Forelimb muscle (tissue), 1 donor: ENCODE measurements at places on chromosomes 3 and 15. TPM values are rescaled to one million over a fixed set of nuclear protein-coding genes. Genes with fewer than 3 reads are reported as not detected.

- no peak for DNase-seq
Measured at GRCh38 chr3:28349469-28350000, 911 bp upstream of the AZI2 start.

- DNase-seq = no peak
Measured at GRCh38 chr3:51343918-51344687, 41.0 kb upstream of the MANF start.

The SKIL gene
- 28.2 TPM for polyA plus RNA-seq

The TMED3 gene
- polyA plus RNA-seq = 34.1 TPM
